ENCODE measurements at places on chromosomes 16 and 17. TPM values are rescaled to one million over a fixed set of nuclear protein-coding genes. Genes with fewer than 3 reads are reported as not detected.

The WNT3 gene
- 0.49 TPM for total RNA-seq

The GFOD2 gene
- total RNA-seq = 29.0 TPM

The NPIPB9 gene
- total RNA-seq = not detected

The SLC47A1 gene
- total RNA-seq = 7.8 TPM

The RNF222 gene
- total RNA-seq = 15.7 TPM

The NPIPB6 gene
- total RNA-seq = 0.21 TPM

The KCNG4 gene
- total RNA-seq = not detected

The MT1G gene
- 52.1 TPM for total RNA-seq

The NUPR1 gene
- 18.8 TPM for total RNA-seq

The LUC7L gene
- total RNA-seq = 49.2 TPM

The ABCA8 gene
- 30.5 TPM for total RNA-seq

The BEAN1 gene
- not detected for total RNA-seq

The GP1BA gene
- total RNA-seq = not detected

The CLEC10A gene
- 10.6 TPM for total RNA-seq

The KRT15 gene
- 743 TPM for total RNA-seq

The TLCD3A gene
- total RNA-seq = 12.7 TPM

The TVP23C gene
- 27.1 TPM for total RNA-seq

The SULT1A1 gene
- 5.6 TPM for total RNA-seq

The MBTD1 gene
- 21.4 TPM for total RNA-seq

The VMO1 gene
- 1.5 TPM for total RNA-seq

The RHBDL3 gene
- total RNA-seq = 0.09 TPM
